Hypothalamus (tissue), 51 donors: ENCODE measurements at places on chromosomes 2 and 18.

GRCh38 chr2:112244854-112245253, 10.0 kb downstream of the ZC3H8 start:
- DNase-seq: no peak

DNA sequence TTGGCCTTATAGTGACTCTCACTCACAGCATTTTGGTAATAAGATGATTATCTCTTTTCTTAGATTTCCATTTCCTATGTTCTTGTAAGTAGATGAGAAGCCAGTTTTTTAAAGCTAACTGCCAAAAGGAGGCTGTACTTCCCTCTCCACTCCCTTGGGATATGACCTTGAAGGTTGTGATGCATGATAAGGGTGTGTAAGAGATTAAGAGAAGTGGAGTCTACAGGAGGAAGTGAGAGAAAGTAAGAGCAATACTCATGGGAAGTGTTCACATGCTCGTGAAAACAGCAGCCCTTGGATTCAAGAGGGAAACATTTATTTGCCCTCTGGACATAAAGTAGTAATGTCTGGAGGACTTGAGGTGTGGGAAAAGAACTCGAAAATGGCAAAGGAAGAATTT, 171.5 kb downstream of the EVA1A start:
- DNase-seq: no peak

GRCh38 chr2:45010702-45011012, 1.4 kb upstream of the SIX2 start:
- DNase-seq: no peak

GRCh38 chr18:50757358-50757757, 62.5 kb downstream of the MRO start:
- DNase-seq: no peak

DNA sequence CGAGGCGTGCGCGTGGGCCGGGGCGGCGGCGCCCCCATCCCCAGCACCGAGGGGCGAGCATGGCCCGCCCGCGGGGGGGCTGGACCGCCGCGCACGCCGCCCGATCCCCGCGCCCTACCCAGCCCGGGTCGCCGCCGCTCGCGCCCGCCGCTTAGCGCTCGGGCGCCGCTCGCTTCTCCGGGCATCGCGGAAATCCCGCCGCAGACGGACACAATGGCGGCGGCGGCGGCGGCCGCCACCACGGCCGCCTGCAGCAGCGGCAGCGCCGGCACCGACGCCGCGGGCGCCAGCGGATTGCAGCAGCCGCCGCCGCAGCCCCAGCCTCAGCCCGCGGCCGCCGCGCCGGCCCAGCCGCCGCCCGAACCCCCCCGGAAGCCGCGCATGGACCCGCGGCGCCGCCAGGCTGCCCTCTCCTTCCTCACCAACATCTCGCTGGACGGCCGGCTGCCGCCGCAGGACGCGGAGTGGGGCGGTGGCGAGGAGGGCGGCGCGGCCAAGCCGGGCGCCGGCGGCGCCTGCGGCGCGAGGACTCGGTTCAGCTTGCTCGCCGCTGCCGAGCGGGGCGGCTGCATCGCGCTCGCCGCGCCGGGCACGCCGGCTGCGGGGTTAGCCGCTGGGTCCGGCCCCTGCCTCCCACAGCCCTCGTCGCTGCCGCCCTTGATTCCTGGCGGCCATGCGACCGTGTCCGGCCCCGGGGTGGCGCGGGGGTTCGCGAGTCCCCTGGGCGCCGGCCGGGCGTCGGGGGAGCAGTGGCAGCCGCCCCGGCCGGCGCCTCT, 453 bp downstream of the CABLES1 start:
- no peak for DNase-seq
